Vagina (tissue), 2 donors: ENCODE measurements at places on chromosomes 1 and 21.

- no peak for DNase-seq
Observed at GRCh38 chr1:110610696-110611286, 4.6 kb upstream of the KCNA2 start.

- DNase-seq = no peak
Observed at GRCh38 chr1:106435269-106435668, 621.2 kb upstream of the PRMT6 start.

GRCh38 chr1:248822148-248823032 is 3.3 kb downstream of the SH3BP5L start:
- DNase-seq = peak; percentile 43

DNA sequence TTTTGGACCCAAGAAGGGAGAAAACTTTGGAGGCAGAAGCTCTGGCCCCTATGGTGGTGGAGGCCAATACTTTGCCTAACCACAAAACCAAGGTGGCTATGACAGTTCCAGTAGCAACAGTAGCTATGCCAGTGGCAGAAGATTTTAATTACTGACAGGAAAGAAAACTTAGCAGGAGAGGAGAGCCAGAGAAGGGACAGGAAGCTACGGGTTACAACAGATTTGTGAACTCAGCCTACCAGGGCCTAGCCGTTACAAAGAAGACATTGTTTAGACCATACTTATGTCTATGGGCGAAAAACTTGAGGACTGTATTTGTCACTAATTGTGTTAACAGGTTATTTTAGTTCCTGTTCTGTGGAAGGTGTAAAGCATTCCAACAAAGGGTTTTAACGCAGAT is 10.4 kb upstream of the ACOT11 start:
- DNase-seq = no peak

DNA sequence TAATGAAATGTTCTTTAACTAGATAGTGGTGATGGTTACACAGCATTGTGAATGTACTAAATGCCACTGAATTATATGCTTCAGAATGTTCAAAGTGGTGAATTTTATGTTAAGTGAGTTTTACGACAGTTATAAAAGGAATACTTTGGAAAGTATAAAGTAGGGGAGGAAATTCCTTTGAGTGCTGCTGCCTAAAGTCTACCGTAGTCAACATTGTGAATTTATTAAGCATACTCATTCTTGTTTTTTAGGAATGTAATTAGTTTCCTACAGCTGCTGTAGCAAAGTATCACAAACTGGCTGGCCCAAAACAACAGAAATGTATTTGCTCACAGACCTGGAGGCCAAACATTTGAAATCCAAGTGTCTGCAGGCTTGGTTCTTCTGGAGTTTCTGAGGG is 73.0 kb downstream of the SWT1 start:
- DNase-seq = no peak

DNA sequence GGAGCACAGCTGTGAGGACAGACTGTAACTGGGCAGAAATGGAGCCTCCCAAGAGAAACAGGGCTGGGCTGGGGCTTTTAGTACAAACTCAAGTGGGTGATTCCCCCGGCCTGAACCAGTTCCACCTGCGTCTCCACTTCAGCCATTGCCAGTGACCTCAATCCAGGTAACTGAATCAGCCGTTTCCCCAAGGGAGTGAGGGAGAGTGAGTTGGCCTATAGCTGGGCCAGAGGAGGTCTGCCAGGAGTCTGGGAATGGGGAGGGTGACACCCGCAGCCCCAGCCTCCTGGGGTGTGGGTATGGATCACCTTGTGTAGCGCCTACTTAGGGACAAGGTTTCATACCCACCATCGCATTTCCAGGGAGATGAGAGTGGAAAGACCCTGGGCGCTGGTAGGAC is 8.5 kb downstream of the SLC26A9 start:
- DNase-seq = no peak

GRCh38 chr1:39907528-39908453 is 6.1 kb upstream of the MYCL start:
- DNase-seq = no peak

DNA sequence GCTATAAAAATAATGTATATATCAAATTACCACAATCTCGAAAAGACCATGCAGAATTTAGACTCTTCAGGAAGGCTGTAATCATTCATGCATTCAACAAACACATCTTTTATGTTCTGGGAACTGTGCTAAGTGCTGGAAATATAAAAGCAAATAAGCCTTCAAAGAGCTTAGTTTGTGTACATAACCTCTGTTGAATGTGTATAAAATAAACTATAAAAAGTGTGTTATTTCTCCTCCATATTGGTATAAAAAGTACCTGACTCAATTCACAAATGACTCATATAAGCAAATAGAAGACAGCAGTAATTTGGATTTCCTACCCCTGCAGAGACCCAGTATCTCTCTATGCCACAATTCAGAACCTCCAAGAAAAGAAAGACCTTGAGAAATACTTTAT is 36.8 kb downstream of the RAB3GAP2 start:
- no peak for DNase-seq

GRCh38 chr1:206662396-206663092 is 22.2 kb upstream of the MAPKAPK2 start:
- no peak for DNase-seq

DNA sequence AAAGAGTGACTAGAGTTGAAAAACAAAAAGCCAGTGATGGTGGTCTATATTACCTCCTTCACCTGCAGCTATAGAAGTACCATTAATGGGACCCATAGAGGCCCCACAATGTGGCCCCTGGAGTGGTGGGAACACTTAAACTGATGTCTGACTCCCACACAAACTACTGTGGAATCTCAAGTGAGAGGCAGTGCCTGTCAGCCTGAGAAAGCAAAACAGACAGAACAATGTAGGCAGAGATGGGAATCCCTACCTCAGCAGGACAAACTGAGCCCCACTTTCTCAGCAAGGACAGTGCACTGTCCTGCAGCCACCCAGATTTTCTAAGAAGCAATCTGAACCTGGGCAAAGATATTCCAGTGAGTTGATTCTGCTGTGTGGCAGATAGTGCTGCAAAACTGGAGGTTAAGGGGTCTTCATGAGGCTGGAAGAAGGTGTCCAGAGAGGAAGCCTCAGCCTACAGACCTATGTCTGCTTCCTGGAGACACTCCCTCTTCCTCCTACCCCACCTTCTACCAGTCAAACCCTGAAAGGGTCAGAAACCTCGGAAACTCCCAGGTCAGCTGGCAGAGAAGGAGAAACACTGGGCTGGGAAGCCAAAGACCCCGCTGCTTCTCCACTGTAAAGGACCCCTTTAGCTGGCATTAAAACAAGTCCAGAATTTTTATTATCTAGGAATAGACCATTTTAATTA is 228.7 kb downstream of the C1orf94 start:
- DNase-seq = peak; percentile 58

- DNase-seq = no peak
Observed at GRCh38 chr1:199109160-199109559, 470.3 kb downstream of the PTPRC start.

GRCh38 chr1:206719169-206719839 is 34.6 kb downstream of the MAPKAPK2 start:
- DNase-seq = no peak

GRCh38 chr1:46942086-46942485 is 810 bp upstream of the CYP4A11 start:
- no peak for DNase-seq

DNA sequence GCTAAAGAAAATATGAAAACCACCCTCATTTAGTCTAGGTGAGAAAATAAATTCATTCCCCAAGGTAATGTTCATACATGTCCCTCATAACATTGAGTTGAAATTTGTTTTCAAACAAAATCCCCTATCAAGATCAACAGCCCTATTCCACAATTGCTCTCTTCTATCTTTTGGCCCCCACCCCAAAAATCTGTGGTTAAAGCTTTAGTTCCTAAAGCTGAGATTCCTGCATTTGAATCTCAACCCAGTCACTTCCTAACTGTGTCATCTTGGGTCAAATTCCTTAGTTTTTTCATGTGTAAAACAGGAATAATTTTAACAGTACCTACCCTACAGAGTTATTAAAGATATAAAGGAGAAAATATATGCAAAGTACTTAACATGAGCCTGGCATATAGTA is 22.0 kb downstream of the KIAA0319L start:
- no peak for DNase-seq

- no peak for DNase-seq
Observed at GRCh38 chr1:147892731-147893214, 9.8 kb upstream of the GJA8 start.

GRCh38 chr1:158809862-158810261 is 21.3 kb upstream of the MNDA start:
- DNase-seq = no peak

DNA sequence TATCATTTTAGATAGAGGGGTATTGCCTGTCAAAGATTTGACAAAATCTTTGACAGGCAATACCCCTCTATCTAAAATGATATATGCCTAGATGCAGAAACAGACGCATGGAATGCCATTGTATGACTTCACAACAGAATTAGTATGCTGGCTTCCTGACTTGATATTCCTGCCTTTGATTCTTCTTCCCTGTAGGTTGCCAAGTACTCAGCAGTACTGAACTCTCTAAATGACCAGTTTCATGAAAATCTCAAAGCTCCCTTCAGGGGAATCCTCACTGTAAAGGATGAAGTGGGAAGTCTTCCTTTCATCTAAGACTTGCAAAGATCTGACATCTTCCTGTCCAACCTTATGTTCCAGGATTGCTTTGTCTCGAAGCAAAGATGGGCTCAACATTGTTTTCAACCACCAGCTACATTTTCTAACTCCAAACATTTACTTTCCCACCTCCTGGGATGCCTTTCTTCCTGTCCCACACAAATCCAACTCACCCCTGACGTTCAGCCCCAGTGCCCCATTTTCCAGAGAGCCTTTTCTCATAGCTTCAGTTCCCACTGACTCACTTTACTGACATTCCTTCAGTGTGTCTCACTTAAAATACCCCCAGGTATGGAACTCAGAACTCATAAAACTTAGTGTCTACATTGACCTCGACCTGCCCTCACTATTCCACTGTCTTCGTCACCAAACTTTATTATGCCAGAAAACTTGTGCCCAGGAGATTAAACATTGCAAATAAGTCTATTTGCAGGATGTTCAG is 67.3 kb upstream of the KCNJ6 start:
- no peak for DNase-seq

DNA sequence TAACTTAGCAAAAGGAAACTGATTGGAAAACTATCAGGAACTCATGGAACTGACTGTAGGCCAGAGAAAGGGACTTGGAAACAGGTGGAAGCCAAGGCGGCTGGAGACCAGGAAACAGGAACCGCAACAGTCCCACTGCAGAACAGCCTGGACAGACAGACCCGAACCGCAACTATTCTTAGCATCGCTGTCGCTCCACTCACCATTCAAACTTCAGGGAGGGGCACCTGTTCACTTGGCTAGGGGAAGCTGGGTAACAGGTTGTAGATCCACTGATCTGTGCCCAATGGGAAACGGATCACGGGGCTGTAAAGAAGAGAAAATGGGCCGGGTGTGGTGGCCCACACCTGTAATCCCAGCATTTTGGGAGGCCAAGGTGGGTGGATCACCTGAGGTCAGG is 61.9 kb downstream of the CLSTN1 start:
- DNase-seq = no peak

DNA sequence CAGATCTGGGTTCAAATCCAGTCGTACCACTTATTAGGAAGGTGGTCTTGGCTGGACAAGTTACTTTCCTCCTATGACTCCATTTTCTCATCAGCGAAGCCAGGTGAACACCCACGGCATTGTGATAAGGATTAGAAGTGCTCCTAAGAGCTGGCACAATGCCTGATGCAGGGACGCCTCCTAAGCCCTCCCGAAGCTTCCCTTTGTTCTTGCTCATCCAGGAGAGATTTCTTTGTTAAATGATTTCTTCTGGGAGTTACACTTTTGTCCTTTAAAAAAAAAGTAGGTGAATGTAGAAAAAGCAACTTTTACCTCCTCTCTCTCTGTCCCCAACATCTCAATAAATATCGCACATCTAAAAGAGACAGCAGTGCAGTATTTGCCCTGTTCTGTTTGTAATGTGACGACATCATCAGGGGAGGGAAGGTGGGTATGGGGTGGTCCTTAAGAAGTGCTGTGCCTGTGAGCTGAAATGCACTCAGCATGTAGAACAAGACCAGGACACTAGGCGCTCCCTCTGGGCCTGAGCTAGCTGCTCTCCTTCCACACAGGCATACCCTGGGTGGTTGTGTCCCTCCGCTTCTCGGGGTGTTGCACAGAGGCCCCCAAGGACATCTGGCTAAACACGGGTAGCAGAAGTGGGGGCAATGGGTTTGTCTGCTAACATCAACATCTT is 43.9 kb downstream of the SUSD4 start:
- DNase-seq = no peak

GRCh38 chr1:7702365-7702764 is 68.7 kb upstream of the VAMP3 start:
- DNase-seq = no peak

DNA sequence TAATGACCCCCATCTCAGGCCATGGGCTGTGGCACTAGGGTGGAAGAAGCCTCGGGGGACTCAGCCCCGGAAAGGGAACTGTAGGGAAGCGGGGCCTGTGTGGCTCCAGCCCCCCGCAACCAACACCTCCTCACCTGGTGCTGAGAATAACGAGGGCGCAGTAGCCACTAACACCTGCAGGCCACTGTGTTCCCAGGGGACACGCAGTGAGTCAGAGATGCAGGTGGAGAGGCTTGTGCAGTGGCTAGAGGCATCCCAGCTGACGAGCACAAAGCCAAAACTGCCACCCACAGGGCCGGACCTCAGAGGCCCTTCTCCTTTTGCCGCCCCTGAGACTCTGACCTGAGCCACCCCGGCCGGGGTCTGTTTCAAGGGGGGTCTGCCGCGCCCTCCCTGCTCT is 33.5 kb upstream of the CCDC27 start:
- no peak for DNase-seq

GRCh38 chr1:213858581-213858980 is 129.2 kb upstream of the PROX1 start:
- DNase-seq = no peak

DNA sequence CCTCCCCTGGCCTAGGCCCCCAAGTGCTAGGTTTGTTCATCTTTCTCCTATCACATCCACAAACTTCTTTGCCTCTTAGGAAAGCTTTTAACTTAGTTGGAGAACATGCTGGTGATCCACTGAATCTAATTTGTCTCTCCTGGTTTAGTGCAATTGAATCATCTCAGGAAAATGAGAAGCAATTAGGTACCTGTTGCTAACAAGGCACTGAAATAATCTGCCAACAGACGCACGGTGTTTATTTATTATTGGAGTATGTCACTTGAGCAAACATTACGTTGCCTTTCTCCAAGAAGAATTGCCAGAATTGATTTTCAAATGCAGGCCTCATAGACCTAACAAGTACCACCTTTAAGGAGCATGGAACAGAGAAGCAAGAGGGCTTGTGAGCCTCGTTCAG is 309.4 kb downstream of the NFIA start:
- no peak for DNase-seq

- no peak for DNase-seq
Observed at GRCh38 chr1:184860535-184860934, 105.9 kb upstream of the EDEM3 start.

DNA sequence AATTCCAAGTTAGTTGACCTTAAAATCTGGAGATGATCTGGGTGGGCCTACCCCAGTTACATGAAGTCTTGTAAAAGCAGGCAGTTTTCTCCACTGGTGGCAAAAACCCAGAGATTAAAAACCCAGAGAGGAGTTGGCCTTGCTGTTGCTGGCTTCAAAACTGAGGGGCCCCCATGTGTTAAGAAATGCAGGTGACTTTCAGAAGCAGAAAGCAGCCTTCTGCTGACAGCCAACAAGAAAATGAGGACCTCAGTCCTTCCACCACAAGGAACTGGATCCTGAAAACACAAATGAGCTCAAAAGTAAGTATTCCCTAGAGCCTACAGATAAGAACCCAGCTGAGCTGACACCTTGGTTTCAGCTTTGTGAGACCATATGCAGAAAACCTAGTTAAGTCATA is 343.7 kb upstream of the ZRANB2 start:
- no peak for DNase-seq

GRCh38 chr1:186498695-186499389 is 37.9 kb upstream of the PDC start:
- DNase-seq = no peak

GRCh38 chr1:59212706-59213105 is 84.2 kb upstream of the FGGY start:
- no peak for DNase-seq
